ENCODE measurements at places on chromosomes 6 and 20. TPM values are rescaled to one million over a fixed set of nuclear protein-coding genes. Genes with fewer than 3 reads are reported as not detected.

The ETV7 gene
- total RNA-seq = 8.4 TPM

DNA sequence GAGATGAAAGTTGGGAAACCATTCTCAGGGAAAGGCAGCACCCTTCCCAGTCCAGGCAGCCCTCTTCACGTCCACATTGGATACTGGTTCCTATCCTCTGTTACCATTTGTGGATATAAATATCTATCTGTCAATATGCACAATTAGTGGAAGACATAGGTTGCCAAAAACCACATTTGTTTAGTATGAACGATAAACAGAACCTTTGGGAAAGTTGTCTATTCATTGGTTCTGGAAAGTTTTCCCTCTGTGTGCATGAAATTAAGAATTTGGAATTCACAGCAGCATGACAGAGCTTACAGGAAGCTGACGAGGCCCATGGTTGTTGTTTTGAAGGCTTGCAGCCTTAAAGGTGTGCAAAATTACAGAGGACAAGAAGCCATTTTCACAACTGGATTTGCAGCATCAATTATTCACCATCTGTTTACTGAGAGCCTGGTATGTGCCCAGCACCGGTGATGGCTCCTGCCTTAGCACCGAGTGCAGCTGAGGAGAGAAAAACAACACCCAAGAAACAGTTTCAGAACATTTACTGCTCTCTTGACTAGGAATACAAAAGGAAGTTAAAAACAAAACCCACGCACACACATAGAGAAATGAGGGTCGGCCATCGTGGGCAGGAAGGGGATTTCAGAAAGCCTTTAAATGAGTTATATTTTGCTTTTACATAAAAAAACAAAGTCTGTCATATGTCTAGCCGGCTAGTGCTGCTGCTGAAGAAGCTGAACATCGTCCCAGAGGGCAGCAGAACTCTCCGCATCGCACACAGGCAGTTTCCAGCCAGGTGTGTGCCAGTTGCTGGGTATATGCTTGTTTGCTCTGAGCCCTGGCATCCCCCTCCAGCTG, 319.6 kb downstream of the FARS2 start:
- DNase-seq = no peak

DNA sequence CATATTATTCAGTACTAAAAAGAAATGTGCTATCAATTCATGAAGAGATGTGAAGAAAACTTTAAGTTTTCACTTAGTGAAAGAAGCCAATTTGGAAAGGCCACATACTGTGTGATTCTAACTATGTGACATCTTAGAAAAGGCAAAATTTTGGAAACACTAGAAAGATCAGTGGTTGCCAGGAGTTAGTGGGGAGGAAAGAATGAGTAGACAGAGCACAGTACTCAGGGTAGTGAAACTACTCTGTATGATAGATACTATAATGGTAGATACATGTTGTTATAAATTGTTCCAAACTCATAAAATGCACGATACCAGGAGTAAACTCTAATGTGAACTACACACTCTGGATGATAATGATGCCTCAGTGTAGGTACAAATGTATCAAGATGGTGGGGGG, 14.2 kb downstream of the NCOA3 start:
- DNase-seq = no peak

GRCh38 chr6:71107911-71108420, 151.1 kb upstream of the B3GAT2 start:
- peak; percentile 82 for DNase-seq

GRCh38 chr6:52513464-52513863, 63.4 kb downstream of the TRAM2 start:
- no peak for DNase-seq

- no peak for DNase-seq
These were observed 458.2 kb downstream of the LMBRD1 start for GRCh38 chr6:69338431-69339162.

DNA sequence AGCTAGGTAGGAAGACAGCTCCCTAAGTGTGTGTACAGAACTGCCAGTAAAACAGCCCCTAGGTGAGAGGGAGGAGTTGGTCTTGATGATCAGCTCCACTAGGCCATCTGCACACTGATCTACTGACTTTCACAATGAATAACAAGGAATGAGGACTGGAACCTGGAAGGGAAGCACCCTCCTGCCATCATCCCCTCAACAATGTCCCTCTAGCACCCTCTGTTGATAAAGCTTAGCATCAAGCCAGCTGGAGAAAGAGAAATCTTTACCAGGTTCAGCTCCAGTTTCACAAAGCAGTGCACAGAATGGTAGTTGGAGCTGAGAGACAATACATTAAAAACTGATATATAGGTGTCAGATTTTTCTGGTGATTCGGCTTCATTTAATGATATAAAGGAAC, 57.2 kb upstream of the IRAK1BP1 start:
- no peak for DNase-seq

- no peak for DNase-seq
These were observed 13.2 kb downstream of the STX7 start for GRCh38 chr6:132499757-132500156.

- DNase-seq = no peak
These were observed 119.0 kb downstream of the EYA4 start for GRCh38 chr6:133360194-133360593.

Measured in kidney epithelial cell (primary cell).